ENCODE measurements at places on chromosomes 12 and 14.

GRCh38 chr12:26239122-26239851, 43.9 kb downstream of the SSPN start:
- DNase-seq = peak; percentile 87
- H3K4me1 ChIP-seq = no peaks in the 10 kb centered on the region
- H3K4me3 ChIP-seq = no peak overlapping the region

GRCh38 chr12:63885401-63885800, 40.9 kb downstream of the SRGAP1 start:
- no peak overlapping the region for H3K27ac ChIP-seq
- no peaks in the 10 kb centered on the region for H3K4me1 ChIP-seq
- DNase-seq = no peak
- no peak overlapping the region for H3K4me3 ChIP-seq
- no peaks in the 10 kb centered on the region for H3K36me3 ChIP-seq

- H3K27ac ChIP-seq = no peak overlapping the region
- H3K36me3 ChIP-seq = no peaks in the 10 kb centered on the region
- DNase-seq = no peak
- H3K4me3 ChIP-seq = no peak overlapping the region
- no peaks in the 10 kb centered on the region for H3K4me1 ChIP-seq
- H3K27me3 ChIP-seq = no peaks in the 10 kb centered on the region
Observed at GRCh38 chr12:70176290-70176689, 66.9 kb upstream of the CNOT2 start.

DNA sequence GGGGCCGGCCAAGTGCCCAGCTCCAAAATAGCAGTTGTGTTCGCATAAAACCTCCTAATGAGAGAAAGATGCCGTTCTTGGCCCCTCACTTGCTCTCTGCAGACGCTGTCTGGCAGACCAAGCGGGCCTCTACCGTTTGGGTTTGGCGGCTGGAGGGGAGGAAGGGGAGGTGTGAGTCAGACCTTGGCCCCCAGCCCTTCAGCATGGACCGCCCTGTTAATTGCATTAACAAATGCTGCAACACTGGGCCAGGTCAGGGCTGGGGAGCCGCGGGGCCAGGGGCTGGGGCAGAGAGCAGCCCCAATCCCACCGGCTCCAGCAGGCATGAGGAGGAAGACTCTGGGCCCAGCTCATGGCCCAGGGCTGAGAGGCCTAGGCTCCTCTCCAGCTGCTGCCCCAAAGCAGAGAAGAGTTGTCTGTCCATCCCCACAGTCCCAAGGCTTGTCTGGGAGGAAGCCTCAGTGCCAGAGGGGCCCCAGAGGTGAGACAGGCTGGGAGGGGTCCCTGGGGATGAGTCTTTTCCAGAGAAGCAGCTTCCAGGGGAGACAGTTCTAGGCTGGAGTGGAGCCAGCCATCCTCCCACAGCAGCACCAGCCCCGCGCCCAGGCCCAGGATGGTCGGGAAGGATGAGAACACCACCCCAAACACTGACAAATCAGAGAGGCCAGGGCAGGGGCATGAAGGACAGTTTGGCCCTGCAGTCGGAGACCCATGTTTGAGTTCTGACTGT, 16.9 kb downstream of the LTBP2 start:
- H3K27ac ChIP-seq = peak overlapping the region; percentile 82
- H3K4me1 ChIP-seq = peaks cover 8% of the 10 kb centered on the region
- H3K27me3 ChIP-seq = no peaks in the 10 kb centered on the region

DNA sequence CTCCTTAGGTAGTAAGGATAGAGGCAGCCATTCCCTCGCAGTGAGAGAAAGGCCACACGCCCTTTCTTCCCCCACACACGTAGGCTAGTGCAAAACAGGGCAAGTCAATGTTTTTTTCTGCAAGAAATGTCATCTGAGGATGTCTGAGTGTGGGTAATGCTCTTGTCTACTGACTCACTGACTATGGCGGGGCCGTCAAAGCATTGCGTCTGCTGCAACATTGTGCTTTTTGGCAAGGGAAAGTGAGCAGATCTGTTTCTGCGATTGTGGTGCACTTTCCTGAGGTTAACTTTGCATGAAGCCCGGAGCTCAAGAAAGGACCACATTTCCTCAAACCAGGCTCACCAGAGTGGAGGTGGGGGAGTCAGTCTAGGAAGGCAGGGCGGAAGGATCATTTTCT, 181.6 kb upstream of the GZMB start:
- no peaks in the 10 kb centered on the region for H3K4me1 ChIP-seq
- no peak overlapping the region for H3K4me3 ChIP-seq
- no peak for DNase-seq
- H3K27ac ChIP-seq = no peak overlapping the region

- H3K4me3 ChIP-seq = no peak overlapping the region
- peaks cover 5% of the 10 kb centered on the region for H3K36me3 ChIP-seq
- peaks cover 8% of the 10 kb centered on the region for H3K4me1 ChIP-seq
- no peaks in the 10 kb centered on the region for H3K27me3 ChIP-seq
- H3K27ac ChIP-seq = no peak overlapping the region
- DNase-seq = no peak
Observed at GRCh38 chr12:111363578-111363977, 5.3 kb downstream of the PHETA1 start.

DNA sequence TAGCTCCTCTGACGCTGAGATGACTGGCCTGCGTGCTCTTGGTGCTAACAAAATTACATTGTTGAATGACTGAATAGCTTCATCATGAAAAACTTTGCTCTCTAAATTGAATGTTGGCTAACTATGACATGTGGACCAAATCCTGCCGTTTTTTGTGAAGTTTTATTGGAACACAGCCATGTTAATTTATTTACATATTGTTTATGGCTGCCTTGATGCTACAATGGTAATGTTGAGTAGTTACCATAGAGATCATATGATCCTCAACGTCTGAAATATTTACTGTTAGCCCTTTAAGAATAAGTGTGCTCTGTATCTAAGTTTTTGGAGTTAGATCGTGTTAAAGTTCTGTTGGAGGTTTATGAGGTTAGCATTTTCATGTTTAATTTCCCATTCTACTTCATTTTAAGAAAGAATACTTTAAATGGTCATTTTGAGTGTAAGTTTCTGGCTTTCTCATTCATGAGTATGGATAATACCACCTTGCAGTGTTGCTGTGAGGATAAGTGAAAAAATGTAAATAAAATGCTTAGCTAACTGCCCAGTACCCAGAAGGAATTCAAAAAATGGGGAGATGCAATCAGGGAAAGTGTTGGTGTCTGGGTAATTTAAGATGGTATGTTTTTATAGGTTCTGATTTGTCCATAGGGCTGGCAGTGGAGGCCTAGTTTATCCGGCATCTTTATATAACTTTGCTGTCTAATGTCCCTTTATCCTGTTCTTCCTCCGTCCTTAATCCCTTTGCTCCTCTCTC, 35.3 kb downstream of the NUBPL start:
- H3K36me3 ChIP-seq = peaks cover 15% of the 10 kb centered on the region
- H3K4me3 ChIP-seq = no peak overlapping the region
- DNase-seq = no peak
- no peaks in the 10 kb centered on the region for H3K27me3 ChIP-seq
- H3K27ac ChIP-seq = no peak overlapping the region
- H3K4me1 ChIP-seq = peaks cover 6% of the 10 kb centered on the region

GRCh38 chr12:121578230-121579189, 2.3 kb downstream of the KDM2B start:
- H3K27ac ChIP-seq = peak overlapping the region; percentile 86
- H3K4me1 ChIP-seq = peaks cover 27% of the 10 kb centered on the region
- peak overlapping the region; percentile 72 for H3K4me3 ChIP-seq
- peaks cover 17% of the 10 kb centered on the region for H3K36me3 ChIP-seq
- no peaks in the 10 kb centered on the region for H3K27me3 ChIP-seq

GRCh38 chr12:97559267-97559666, 96.7 kb downstream of the RMST start:
- H3K27me3 ChIP-seq = no peaks in the 10 kb centered on the region
- no peak for DNase-seq
- no peaks in the 10 kb centered on the region for H3K4me1 ChIP-seq
- no peak overlapping the region for H3K27ac ChIP-seq
- no peak overlapping the region for H3K4me3 ChIP-seq

GRCh38 chr14:62532181-62532580, 513.1 kb downstream of the KCNH5 start:
- no peak overlapping the region for H3K27ac ChIP-seq
- H3K36me3 ChIP-seq = no peaks in the 10 kb centered on the region
- DNase-seq = no peak
- no peaks in the 10 kb centered on the region for H3K4me1 ChIP-seq

DNA sequence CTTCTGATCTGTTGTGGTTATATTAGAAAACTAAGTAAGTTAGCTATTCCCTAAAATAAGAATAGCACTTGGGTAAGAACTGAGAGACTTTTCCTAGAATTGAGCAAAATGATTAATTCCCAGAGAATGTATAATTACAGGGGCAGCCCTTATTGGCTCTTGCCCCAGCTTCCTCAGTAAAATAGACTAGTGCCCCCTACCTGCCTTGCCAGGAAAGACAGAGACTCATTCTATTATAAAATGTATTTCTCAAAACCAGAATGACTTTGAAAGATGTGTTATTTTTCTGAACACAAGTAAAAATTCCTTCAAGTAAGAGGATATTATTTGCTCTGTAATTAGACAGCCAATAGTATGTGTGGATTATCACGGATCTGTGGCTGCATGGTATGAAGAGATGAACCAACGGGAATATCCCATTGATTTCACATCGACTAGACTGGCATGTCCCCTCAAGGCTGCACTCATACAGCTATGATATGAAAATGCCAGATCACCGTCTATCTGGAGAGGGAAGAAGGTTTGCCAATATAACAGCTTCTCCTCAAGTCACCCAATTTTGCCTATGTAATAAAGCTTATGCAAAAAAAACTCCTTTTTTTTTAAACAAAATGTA, 7.4 kb upstream of the GLRX5 start:
- H3K36me3 ChIP-seq = no peaks in the 10 kb centered on the region
- DNase-seq = peak; percentile 85
- peak overlapping the region; percentile 61 for H3K27ac ChIP-seq
- H3K4me3 ChIP-seq = peak overlapping the region; percentile 19
- H3K27me3 ChIP-seq = no peaks in the 10 kb centered on the region

- DNase-seq = no peak
- H3K36me3 ChIP-seq = no peaks in the 10 kb centered on the region
- H3K4me3 ChIP-seq = no peak overlapping the region
- no peak overlapping the region for H3K27ac ChIP-seq
- H3K27me3 ChIP-seq = no peaks in the 10 kb centered on the region
Observed at GRCh38 chr14:53493860-53494259, 340.7 kb upstream of the DDHD1 start.

- H3K36me3 ChIP-seq = no peaks in the 10 kb centered on the region
- no peak overlapping the region for H3K4me3 ChIP-seq
- no peaks in the 10 kb centered on the region for H3K27me3 ChIP-seq
- H3K27ac ChIP-seq = no peak overlapping the region
Observed at GRCh38 chr12:114687802-114688201, 3.8 kb upstream of the TBX3 start.

GRCh38 chr14:45361727-45362126, 108.7 kb upstream of the MIS18BP1 start:
- no peak for DNase-seq
- H3K4me3 ChIP-seq = no peak overlapping the region
- no peaks in the 10 kb centered on the region for H3K4me1 ChIP-seq
- H3K27ac ChIP-seq = no peak overlapping the region

DNA sequence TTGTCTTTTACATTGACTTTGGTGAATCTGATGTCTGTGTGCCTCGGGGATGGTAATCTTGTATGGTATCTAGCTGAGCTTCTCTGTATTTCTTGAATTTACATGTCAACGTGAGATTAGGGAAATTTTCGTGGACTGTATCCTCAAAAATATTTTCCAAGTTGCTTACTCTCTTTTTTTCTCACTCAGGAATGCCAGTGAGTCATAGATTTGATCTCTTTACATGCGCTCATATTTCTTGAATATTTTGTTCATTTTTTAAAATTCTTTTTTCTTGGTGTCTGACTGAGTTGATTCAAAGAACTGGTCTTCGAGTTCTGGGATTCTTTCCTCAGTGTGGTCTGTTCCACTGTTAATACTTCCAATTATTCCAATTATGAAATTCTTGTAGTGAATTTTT, 207.7 kb downstream of the RAD51B start:
- H3K36me3 ChIP-seq = no peaks in the 10 kb centered on the region
- no peak overlapping the region for H3K27ac ChIP-seq
- no peaks in the 10 kb centered on the region for H3K27me3 ChIP-seq
- H3K4me1 ChIP-seq = no peaks in the 10 kb centered on the region
- no peak for DNase-seq

DNA sequence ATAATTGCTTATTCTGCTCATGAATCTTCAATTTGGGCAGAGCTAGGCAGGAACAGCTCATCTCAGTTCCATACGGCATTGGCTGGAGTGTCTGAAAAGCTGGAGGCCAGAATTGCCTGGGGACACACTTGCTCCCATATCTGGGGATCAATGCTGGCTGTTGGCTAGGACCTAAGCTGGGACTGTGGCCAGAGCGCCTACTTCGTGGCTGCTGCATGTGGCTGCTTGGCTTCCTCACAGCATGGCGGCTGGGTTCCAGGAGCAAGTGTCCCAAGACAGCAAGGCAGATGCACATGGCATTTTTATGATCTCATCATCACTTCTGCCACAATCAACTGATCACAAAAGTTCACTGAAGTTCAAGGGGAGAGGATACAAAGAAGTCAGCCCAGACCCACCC, 200.2 kb downstream of the TTC8 start:
- H3K4me1 ChIP-seq = no peaks in the 10 kb centered on the region
- H3K36me3 ChIP-seq = no peaks in the 10 kb centered on the region
- DNase-seq = no peak

- peaks cover 21% of the 10 kb centered on the region for H3K36me3 ChIP-seq
- no peaks in the 10 kb centered on the region for H3K27me3 ChIP-seq
- H3K4me1 ChIP-seq = peaks cover 20% of the 10 kb centered on the region
- peak overlapping the region; percentile 97 for H3K27ac ChIP-seq
- peak overlapping the region; percentile 90 for H3K4me3 ChIP-seq
Observed at GRCh38 chr12:7190268-7191055, 976 bp downstream of the PEX5 start.

- no peak for DNase-seq
- no peak overlapping the region for H3K4me3 ChIP-seq
- no peaks in the 10 kb centered on the region for H3K36me3 ChIP-seq
- H3K27me3 ChIP-seq = no peaks in the 10 kb centered on the region
- H3K4me1 ChIP-seq = no peaks in the 10 kb centered on the region
Observed at GRCh38 chr12:15505616-15506015, 183.3 kb downstream of the PTPRO start.

Data from tibial artery (tissue), 4 donors.